ENCODE measurements at places on chromosomes 6 and 20. TPM values are rescaled to one million over a fixed set of nuclear protein-coding genes. Genes with fewer than 3 reads are reported as not detected.

The COL21A1 gene
- polyA plus RNA-seq, result 9.9 TPM

The CST7 gene
- polyA plus RNA-seq, result 1.9 TPM

DNA sequence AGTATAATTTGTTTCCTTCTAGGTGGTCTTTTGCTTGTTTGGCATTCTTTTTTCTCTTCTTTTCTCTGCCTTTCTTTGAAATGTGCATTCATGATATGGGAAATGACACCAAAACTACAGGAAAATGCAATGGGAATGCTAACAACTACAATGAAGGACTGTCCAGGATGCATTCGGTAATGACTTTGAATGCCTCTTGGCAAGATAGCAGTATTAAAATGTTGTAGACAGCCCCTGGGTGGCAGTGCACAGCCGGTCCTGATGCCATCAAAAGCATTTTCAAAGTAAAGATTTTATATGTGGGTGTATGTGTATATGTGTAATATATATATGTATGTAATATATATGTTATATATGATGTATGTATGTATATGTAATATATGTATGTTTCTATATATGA lies 218.8 kb upstream of the MMS22L start:
- DNase-seq, result no peak

DNA sequence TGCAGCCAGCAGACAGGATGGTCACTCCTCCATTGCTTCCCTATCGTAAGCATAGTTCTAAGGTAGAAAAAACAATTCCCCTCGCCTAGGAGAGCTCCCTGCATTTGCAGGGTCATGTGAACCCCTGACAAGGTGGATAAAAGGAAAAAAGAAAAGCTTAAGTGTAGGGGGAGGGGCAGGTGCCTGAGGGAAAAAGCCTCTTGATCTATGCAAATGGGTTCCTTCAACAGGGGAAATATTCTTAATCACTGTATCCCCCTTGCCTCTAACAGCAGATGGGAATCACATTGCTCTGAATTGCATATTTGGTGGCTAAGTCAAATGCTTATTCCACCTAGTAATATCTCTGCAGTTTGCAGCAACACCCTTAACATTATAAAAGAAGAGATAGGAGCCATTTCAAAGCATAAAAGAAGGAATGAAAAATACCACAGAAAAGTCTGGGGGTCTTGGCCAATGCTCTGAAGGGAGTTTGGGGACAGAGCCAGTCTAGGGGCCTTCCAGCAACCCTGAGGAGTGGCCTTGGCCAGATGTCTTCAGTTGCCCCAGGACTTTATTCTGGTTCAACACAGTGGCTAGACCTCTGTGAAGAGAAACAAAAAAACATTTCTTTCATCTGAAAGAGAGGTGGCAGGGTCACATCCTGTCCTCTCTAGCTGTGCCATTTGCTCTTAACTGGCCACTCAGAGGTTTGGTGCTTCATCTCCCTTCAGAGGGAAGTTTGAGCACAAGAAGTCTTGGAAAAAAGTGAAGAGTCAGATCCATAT lies 660.4 kb upstream of the GJE1 start:
- no peak for DNase-seq

GRCh38 chr6:6982663-6983062 lies 125.1 kb upstream of the RREB1 start:
- no peak for DNase-seq

GRCh38 chr6:36967757-36968156 lies 13.2 kb downstream of the PI16 start:
- DNase-seq, result no peak
